Cardiac muscle cell (in vitro differentiated cells and primary cell): ENCODE measurements at places on chromosomes 16 and 17. TPM values are rescaled to one million over a fixed set of nuclear protein-coding genes. Genes with fewer than 3 reads are reported as not detected.

DNA sequence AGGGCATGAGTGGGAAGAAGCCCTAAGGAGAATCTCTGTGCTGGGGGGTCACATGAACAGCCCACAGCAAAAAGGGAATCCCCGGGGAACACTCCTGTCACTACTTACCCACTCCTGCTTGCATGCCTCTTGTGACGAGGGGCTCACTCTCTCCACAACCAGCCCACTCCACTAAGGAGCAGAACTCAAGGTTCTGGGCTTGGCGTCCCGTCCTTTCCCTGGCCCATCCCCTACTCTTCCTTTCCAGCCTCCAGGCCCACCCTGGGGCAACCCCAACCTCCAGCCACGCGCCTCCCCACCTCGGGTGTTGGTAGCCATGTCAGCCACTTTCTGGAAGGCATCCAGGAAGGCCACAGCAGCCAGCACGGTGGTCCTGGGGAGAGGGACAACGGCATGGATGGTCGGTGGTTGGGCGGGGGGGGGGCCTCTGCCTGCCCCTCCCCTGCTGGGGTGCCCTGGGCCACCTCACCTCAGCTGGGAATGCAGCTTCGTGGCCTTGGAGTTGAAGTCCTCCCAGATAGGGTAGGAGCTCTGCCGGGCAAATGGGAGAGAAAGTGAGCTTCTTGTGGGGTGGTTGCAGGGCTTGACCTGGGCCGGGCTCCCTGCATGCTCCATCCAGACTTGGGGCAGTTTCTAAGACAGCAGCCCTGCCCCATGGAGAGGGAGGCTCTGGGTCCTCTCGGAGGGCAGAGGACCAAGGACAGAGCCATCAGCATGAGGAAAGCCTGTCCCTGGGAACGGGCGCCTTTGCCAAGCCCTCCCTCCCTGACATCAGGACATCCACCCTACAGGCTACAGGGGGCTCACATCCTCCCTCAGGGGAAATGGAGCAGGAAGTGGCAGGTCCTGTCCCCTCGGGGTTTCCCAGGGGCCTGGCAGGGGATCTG is 5.1 kb downstream of the MTSS2 start:
- peaks cover 7% of the 10 kb centered on the region for H3K4me1 ChIP-seq
- no peaks in the 10 kb centered on the region for H3K27me3 ChIP-seq
- no peak overlapping the region for H3K4me3 ChIP-seq
- DNase-seq: no peak

DNA sequence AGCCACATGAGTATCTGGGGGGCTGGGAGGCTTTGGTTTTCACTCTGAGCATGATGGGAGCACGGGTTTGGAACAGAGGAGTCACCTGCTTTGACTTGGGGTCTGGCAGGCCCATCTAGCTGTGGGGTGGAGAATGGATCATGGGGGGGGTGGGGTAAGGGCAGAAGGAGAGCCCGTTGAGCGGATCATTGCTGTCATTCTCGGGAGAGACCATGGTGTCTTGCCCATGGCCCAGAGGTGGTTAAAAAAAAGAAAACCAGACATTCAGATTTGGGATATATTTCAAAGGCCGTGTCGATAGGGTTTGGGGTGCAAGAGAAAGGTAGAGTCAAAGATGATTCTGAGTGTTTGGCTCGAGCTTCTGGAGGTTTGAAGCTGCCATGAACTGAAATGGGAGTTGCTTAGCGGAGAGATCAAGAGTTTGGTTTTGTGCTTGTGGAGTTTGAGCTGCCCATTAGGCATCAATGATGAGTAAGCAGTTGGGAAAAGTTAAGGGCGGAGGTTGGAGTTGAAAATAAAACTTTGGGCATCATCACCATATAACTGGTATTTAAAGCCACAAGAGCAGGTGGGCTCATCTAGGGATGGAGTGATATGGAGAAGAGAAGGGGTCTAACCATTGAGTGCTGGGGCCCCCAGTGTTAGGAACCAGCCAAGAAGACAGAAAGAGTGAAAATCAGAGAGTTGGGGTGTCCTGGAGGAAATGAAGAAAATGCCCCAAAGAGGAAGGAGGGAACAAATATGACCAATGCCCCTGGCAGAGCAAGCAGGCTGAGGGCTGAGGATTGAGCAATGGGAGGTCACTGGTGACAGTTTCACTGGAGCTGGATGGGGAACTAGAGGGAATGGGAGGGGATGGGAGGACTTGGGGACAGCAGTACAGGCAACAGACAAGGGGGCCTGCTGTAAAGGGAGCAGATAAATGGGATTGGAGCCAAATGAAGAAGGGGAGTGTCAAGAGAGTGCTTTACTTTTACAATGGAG is 1.9 kb downstream of the NOD2 start:
- no peaks in the 10 kb centered on the region for H3K36me3 ChIP-seq
- H3K4me3 ChIP-seq: no peak overlapping the region
- DNase-seq: no peak

DNA sequence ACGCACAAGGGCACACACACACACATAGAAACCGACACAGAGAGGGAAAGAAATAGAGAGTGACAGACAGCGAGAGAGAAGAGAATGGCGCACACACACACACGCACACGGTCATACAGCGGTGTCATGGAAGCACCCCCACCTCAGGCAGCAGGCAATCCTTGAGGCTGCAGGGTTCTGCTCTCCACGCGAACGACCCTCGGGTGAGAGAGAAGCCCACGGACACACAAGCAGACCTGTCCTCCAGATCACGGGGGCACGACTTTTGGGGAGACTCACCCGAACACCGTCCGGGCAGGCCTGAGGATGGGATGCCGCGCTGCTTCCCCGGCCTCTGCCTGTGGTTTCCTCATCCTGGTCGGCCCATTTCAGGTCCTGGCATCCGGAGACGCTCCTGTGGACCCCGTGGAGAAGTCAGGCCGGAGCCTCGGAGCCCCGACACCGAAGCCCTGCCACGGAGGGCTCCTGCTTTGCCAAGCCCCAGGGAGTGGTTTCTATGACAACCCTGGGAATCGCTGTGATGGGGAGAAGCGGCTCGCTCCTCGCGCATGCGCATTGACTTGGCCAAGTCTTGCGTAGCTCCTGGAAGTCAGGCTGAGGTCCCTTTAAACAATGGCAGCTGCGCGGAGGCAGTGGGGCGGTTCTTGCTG is 118.2 kb upstream of the KCNJ18 start:
- DNase-seq: no peak
- no peaks in the 10 kb centered on the region for H3K36me3 ChIP-seq
- no peaks in the 10 kb centered on the region for H3K27me3 ChIP-seq
- H3K27ac ChIP-seq: no peak overlapping the region

DNA sequence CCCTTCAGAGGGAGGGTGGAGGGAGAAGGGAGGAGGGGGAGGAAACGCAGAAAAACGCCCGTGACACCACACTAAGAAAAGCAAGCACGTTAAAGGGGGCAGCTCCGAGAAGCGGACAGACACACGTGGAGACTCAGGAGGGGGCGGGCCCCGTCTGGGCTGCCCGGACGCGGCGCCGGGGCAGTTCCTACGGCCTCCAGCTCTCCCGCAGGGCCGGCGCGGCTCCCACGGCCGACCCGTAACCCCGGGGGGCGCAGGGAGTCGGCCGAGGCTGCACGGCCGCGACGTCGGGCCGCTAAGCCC is 362 bp downstream of the KLHDC4 start:
- peak overlapping the region; percentile 67 for H3K4me3 ChIP-seq
- H3K36me3 ChIP-seq: peaks cover 4% of the 10 kb centered on the region
- H3K4me1 ChIP-seq: peaks cover 8% of the 10 kb centered on the region
- DNase-seq: no peak
- H3K27me3 ChIP-seq: no peaks in the 10 kb centered on the region

Gene SEPTIN1
- 0.92 and 0.95 TPM in 2 replicates for total RNA-seq
